ENCODE measurements at places on chromosomes 13 and 19.

GRCh38 chr13:23999424-23999823 is 102.1 kb upstream of the C1QTNF9B start:
- no peak for DNase-seq

DNA sequence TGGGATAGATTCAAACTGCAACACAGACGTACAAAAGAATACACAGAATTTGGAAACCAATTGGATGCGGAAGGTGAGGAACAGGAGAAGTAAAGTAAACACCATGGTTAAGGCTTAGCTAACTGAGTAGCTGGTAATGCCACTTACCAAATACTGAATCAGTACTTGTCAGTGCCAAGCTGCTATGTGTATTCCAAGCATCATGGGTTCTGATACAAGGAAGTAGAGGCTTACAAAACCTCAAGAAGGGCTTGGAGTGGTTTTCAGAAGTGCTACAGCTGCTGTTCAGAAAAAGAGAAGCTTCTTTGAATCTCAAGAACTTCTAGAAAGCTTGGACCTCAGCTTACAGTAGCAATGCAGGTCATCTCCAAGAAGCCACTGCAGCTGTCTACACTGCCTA is 35.9 kb upstream of the DCT start:
- DNase-seq: no peak

- DNase-seq: no peak
Measured at GRCh38 chr13:44810061-44810840, 179.0 kb downstream of the NUFIP1 start.

GRCh38 chr13:62710787-62711186 is 1295.1 kb upstream of the PCDH20 start:
- DNase-seq: no peak

DNA sequence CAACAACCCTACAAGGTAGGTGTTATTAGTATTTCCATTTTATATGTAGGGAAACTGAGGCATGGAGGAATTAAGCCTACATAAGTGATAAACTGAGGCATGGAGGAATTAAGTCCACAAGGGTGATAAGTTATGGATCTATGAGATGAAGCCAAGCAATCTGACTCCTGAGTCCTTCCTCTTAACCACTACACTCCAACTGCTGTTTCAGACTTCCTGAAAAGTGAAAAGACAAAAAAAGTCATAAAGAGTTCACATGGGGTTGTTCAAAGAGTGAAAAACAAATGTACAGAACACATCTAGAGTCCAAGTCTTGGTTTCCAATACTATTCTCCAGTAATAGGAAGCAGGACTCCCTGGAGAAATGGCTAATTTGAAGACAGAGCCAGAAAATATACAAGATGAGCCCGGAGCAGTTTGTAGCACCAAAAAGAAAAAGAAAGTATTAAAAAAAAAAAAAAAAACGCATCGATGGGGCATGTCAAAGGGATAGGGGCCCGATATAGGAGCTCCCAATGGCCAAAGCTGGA is 12.1 kb downstream of the CRYL1 start:
- DNase-seq: no peak

GRCh38 chr19:6236310-6237291 is 43.2 kb downstream of the MLLT1 start:
- DNase-seq: no peak

GRCh38 chr13:76009267-76009890 is 373.2 kb downstream of the LMO7 start:
- DNase-seq: no peak
